WERI-Rb-1 (cell line): ENCODE measurements at places on chromosomes 6 and 20.
A peak's percentile ranks its signal among the peaks of the same experiment; 100 is the strongest.

DNA sequence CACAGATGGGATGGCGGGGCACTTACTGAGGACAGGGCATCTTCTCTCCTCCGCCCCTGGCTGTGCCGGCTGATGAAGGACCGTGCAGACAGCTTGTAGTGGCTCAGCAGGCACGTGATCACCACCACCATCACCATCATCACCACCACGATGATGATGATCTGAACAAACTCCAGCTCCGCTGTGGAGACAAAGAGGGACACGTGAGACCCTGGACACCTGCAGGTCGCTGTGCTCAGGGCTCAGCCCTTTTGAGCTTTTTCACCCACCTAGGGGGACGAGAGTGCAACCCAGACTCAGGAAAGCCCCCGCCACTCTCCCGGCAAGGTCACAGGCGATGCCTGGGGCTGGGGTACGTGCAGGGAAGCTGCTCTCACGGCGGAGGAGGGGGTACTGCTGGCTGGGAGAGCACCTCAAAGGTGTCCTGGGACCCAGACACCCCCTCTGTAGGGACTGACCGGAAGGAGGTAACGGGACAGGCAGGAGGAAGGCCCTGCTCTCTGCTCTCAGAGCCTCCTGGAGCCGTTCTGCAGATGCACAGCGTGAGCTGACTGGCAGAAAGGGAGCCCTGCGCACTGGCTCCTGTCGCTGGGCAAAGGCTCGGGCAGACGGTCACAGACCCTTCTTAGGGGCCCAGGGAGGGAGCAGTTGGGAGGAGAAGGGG is 39.4 kb upstream of the ZBP1 start:
- DNase-seq, result no peak

DNA sequence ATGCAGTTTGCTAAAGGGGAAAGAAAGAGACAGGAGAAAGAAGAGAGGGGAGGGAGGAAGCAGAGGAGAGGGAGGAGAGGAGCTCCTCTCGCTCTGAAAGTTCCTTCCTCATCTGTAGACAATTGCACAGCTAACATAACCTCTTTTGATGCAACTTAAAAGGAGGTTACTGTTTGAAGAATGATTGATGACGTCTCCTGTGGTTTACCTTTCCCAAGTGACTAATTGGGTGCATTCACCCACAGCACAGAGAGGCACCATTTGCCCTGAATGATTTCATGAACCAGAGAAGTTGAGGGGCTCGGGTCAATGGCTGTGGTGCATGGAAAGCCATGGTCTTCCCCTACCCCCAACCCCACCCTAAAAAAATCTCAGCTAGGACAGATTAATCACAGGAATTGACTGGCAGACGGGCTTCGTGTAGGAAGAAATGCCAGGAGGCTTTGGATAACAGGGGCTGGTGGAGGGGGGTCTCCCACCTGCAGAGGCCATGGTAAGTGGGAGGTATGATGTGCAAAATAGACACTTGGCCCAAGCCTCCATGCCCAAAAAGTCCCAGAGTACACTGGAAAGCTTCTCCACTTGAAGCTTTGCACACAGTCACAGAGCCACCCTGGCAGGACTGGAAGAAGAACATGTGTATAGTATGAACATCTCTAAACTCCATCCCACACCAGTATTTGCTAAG is 213.7 kb downstream of the ANKRD60 start:
- no peak for DNase-seq

DNA sequence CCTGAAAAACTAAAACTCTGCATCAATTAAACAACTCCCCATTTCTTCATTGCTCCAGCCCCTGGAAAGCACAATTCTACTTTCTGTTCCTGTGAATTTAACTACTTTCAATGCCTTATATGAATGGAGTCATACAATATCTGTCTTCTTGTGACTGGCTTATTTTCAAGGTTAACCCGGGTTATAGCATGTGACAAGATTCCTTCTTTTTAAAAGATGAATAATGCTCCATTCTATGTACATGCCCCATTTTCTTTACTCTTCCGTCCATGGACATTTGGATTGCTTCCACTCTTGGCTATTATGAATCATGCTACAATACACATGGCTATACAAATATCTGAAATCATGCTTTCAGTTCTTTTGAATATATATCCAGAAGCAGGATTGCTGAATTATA is 334.9 kb upstream of the ID4 start:
- no peak for DNase-seq

- DNase-seq, result no peak
These were observed 39.4 kb downstream of the TRAF3IP2 start for GRCh38 chr6:111566222-111566734.

GRCh38 chr6:120965814-120966213 is 368.5 kb downstream of the TBC1D32 start:
- DNase-seq, result no peak

GRCh38 chr6:150029749-150030148 is 4.4 kb upstream of the RAET1L start:
- no peak for DNase-seq

DNA sequence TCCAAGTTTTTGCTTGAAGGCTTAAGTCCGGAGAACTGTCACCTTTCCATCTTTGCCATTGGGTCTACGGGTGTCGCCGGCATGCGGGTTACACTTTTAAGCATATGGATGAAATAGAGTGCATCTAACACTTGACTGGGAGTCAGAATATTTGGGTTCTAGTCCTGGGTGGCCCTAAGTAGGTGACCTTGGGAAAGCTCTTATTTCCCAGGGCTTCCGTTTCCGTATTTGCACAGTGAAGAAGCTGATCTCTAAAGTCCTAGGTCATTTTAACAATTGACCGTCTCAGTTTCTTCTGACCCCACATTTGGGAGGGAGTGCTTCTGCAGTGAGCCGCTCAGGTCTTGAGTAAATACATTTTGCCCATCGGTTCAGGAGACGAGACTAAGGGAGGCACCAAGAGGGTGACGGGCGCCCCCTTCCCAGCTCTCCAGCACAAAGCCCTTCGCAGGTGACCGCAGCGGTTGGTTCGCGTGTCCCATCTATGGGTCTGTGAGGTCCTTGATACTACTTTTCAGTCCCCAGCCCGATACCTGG is 651 bp upstream of the BLTP3A start:
- peak; percentile 86 for DNase-seq

GRCh38 chr6:169340395-169340794 is 86.7 kb upstream of the THBS2 start:
- DNase-seq, result no peak

DNA sequence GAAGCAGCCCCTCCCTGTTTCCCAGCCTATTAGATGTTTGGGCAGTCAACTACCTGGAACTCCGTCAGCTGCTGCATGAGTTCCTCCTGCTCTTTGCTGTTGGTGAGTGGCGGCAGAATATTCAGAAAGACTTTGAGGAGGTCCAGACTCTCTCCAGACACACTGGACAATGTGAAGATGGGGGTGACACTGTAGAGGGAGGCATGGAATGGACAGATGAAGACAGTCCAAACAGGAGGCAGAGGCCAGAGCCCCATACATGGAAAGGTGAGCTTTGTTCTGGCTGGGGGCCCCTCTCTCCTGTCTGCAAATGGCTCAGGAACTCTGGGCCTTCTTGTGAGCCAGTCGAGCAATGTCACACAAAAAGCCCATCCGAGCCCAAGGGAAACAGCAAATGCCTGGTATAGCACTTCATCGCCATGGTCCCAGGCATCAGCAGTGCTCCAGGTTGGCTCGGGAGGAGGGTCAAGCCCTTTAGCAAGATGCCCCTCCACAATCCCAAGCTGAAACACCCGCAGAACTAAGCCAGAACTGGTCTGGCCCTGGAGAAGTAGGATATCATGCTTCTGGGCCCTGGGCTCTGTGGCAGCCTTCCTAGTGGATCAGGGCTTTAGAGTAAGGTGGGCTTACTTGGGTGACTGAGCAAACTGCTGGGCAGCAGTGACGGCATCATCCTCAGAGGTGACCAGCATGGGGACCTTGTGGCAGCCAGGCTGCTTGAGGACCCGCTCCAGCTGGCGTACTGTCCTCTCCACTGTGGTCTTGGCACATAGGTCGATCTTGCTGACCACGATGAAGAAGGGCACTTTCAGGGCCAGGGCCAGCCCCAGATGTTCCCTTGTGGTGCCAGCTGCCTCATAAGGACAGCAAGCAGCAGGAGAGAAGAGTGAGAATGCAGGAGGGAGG is 4.9 kb downstream of the GTPBP2 start:
- DNase-seq, result no peak

- no peak for DNase-seq
These were observed 483.2 kb upstream of the NRSN1 start for GRCh38 chr6:23642849-23643248.

- DNase-seq, result no peak
These were observed 60.0 kb downstream of the JARID2 start for GRCh38 chr6:15305909-15306308.

DNA sequence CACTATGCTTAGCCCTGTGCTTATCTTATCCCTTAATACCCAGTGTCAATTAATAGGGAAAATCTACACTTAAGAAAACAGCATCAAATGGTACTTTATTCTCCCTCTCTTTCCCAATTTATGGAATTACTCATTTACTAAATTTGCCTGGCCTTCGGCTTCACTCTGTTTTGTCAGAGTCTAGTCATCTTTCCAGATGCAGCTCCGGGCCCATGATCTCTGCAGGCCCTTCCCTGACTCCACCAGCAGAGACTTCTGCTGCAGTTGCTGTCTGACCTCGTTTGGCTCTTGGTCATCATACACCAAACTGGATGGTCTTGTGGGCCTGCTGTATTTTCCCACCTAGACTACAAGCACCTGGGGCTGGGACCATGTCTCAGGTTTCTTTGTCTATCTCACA is 27.4 kb downstream of the MRS2 start:
- DNase-seq, result no peak

DNA sequence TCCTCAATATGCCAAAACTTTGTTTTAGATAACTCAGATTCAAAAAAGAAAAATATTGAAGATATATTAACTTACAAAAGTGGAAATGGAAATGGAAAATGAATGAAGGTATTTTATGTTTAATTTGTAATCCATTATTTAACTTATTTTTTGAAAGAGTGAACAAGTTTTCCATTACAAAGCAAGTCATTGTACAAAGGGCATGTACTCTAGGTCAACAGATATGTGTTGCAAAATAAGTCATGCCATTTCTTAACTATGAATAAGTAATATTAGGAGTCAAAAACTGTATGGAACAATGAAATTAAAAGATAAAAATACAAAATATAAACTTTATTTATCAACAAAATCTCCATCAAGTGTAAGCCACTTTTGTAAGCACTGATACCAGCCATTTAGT is 25.9 kb upstream of the DEFB113 start:
- DNase-seq, result no peak

- DNase-seq, result no peak
These were observed 577 bp upstream of the SCAND1 start for GRCh38 chr20:35954907-35955251.
